ENCODE measurements at places on chromosomes 5 and 9.

DNA sequence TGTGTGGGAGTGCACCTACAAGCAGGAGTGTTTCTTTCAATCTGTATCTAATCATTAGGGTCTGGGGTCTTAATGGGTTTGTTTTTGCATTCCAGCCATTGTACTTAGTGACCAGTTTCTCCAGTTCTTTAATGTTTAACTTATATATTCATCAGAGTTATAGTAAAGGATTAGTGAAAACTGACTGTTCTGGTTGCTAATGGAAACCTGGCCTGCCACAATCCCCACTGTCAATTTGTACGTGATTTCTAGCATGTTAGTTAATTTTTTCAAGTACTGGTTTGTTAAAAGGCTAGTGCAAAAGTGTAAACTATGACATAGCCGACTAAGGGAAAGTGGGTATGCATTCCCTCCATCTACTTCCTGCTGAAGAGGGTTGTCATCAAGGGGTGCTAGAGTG is 276.1 kb downstream of the HTR1A start:
- no peak for DNase-seq

DNA sequence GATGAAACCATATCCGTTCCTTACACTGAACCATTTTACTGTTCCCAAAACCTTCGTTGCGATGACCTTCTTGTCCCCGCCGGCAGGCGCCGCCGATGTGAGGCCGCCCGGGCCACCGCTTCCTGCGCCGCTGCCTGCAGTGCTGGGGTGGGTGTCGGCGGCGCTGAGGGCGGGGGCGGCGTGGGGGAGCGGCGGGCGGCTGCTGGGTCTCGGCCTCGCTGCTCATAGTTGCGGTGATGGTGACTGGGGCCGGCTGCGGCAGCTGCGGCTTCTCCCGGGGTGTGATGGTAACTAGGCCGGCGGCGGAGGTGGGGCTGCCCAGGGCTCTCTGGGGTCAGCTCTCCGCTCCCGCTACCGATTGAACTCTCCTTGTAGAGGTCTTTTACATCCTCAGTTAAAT is 14.1 kb upstream of the OR2S2 start:
- DNase-seq: peak; percentile 14

GRCh38 chr9:109035684-109036423 is 22.6 kb upstream of the CTNNAL1 start:
- DNase-seq: no peak

DNA sequence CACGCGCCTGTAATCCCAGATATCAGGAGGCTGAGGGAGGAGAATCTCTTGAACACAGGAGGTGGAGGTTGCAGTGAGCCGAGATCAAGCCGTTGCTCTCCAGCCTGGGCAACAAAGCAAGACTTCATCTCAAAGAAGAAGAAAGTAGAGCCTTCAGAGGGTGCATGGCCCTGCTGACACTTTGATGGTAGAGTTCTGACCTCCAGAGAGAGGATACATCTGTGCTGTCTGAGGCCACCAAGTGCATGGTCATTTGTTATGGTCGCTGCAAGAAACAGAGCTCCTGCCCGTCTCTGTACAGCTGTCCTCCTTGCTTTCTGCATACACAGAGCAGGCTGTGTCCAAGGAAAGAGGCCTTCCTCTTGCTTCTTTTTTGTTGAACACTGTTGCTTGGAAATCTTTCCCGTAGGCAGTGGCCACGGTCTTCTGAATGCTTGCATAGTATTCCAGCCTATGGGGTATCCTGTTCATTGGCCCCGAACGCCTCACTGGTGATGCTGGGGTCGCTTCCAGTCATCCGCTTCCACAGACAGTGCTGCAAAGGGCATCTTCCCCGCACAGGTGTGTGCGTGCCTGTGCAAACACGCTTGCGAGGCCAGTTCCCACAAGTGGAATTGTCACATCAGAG is 36.8 kb upstream of the UNC5A start:
- DNase-seq: no peak

- no peak for DNase-seq
Observed at GRCh38 chr5:180523629-180524466, 29.7 kb downstream of the CNOT6 start.

DNA sequence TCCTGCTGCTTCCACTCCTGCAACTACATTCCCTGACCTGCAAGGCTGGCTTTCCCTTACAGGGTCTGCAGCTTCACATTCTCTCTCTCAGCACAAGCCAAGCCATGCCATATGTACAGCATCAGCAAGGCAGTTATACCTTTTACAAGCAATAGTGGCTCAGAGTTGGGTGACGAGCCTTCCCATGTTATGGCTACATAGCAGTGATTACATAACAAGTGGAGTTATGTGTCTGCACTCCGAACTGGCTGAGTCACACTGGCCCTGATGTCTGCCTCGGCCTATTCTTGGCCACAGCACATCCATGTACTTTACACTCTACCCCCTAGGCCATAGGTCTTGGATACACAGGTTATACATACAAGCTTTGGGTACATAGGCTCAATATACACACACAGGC is 52.0 kb upstream of the SNCAIP start:
- no peak for DNase-seq

- no peak for DNase-seq
Observed at GRCh38 chr5:112366987-112367386, 52.1 kb downstream of the EPB41L4A start.

- no peak for DNase-seq
Observed at GRCh38 chr5:142652563-142652962, 33.3 kb downstream of the FGF1 start.

GRCh38 chr5:179304466-179304865 is 40.8 kb downstream of the ADAMTS2 start:
- no peak for DNase-seq

- DNase-seq: no peak
Observed at GRCh38 chr5:143328589-143329220, 74.8 kb downstream of the NR3C1 start.

DNA sequence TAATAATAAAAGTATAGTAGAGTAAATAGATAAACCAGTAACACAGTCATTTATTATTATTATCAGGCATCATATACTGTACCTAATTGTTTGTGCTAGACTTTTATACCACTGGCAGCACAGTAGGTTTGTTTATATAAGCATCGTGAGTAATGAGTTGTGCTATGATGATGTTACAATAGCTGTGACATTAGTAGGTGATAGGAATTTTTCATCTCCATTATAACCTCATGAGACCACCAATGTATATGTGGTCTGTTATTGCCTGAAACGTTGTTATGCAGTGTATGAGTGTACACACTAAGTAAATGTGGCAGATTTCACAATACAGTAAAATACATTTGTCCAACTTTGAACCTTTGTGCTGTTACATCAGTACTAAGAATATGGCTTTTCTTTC is 72.7 kb upstream of the SPATA31D4 start:
- no peak for DNase-seq

GRCh38 chr5:163310997-163311396 is 126.4 kb upstream of the CCNG1 start:
- no peak for DNase-seq

- no peak for DNase-seq
Observed at GRCh38 chr5:33227247-33227646, 213.5 kb upstream of the TARS1 start.

GRCh38 chr5:159504857-159505304 is 174.6 kb upstream of the IL12B start:
- DNase-seq: no peak

GRCh38 chr5:79022771-79023170 is 37.7 kb upstream of the ARSB start:
- DNase-seq: no peak

DNA sequence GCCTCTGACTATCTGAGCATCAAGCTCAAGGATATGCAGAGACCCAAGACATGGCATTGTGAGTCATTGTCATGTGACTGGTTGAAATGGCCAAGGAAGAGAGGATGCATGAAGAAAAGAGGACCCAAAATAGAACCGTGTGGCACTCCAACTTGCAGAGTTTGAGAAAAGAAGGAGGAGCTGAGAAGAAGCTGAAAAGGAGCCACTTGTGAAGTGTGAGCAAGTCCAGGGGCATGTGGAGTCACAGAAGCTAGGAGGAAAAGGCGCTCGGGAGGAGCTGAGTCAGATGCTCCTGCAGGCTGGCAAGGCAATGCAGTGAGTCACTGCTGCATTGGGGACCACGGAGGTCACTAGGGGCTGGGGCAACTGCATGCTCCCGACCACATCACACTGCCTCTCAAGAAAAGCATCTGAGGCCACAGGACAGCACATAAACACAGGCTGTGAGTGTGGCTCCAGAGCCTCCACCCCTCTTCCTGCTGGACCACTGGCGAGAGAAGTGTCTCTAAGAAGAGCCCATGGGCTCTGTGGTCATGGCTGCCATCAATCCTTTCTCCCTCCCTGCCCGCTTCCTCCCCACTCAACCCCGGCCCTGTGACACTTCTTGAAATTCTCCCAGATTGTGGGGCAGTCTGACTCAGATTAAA is 197.6 kb downstream of the DRD1 start:
- no peak for DNase-seq

- no peak for DNase-seq
Observed at GRCh38 chr5:67061511-67061910, 135.1 kb downstream of the CD180 start.

DNA sequence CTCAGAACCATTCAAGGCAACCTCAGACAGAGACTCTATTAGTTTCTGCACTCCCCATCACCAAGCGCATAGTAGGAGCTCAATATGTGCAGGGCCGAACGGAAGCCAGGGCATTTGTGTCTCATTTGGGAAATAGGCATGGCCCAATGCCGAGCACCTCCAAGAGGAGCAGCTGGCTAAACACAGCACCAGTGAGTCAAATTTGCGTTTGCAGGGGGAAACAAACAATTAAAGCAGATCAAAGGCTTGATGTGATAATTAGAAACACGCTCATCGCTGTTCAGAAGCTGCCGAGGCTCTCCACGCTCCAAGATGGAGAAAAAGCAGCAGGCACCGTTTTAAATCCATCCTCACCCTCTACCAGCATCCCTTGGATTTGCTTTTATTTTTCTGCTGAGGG is 225.3 kb downstream of the AGTPBP1 start:
- DNase-seq: no peak

- no peak for DNase-seq
Observed at GRCh38 chr5:1725641-1726468, 73.8 kb downstream of the MRPL36 start.

DNA sequence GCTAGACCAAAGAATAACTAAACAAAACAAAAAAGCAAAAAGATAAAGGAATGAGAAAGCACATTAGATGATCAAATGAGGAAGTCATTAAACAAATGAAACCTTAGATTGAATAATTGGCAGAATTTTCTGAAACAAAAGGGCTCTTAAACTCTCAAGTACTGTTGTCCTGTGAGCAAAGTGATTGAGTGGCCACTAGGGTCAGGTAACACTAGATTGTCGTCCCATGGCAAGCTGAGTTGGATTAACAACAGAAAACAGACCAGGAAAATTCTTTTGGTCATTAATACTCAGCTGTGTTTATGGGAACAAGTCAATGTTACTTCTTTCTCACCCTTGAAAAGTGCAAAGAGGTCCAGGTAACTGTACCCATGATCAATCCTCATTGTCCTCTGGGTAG is 81.6 kb upstream of the MRPS30 start:
- DNase-seq: no peak

DNA sequence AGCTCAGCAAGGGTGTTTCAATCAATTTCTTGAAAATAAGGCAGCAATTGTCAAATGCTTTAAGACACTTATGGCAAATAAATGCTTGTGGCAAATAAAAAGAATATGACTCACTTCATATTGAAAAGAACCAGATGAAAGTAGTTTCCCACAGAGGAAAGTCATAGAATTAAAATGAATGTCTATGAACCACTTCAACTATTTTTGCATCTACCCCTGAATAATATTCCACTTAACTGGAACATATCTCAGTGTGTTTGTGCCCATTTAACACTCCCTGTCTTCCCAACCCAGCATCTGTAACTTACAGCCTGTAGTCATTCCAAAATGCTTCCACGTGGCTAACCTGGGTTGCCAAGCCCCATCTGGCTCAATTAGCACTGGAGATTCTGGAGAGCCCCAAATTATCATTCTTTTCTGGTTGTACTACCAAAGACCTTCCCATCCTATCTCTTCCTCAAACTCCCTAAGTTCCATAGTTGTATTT is 84.7 kb downstream of the FEM1C start:
- DNase-seq: no peak

GRCh38 chr5:14208071-14209021 is 65.2 kb downstream of the TRIO start:
- no peak for DNase-seq

- no peak for DNase-seq
Observed at GRCh38 chr5:159447116-159447515, 116.8 kb upstream of the IL12B start.

- no peak for DNase-seq
Observed at GRCh38 chr5:38816083-38817030, 29.5 kb upstream of the OSMR start.

DNA sequence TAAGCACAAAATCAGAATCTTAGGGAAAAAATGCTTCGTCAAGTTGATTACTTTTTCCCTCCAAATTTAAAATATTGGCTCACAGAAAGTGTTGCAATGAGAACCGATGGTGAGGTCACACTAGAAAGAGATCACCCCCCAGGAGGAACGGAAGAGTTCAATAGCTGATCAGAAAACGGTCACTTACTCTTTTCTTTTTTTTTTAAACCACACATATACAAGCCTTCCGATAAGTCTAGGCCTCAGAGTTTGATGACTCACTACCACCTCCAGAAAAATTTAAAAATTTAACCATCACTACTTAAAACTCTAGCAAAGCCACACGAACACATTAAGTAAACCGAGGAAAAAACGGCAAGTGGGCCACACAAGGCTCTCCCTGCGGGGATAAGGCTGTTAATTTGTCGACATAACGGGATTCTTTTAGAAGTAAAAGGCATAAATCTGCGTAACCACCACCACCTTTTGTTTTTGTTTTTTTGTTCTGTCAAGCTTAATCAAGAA is 1.2 kb downstream of the SURF4 start:
- no peak for DNase-seq
